ENCODE measurements at places on chromosomes 3 and 15. TPM values are rescaled to one million over a fixed set of nuclear protein-coding genes. Genes with fewer than 3 reads are reported as not detected.

NEDD4 gene
- 22.7 TPM for total RNA-seq

BLM gene
- total RNA-seq, result 49.6 TPM

LIPC gene
- 0.69 TPM for total RNA-seq

LYSMD2 gene
- 13.4 TPM for total RNA-seq

TPRG1 gene
- 5.0 TPM for total RNA-seq

TNFAIP8L3 gene
- total RNA-seq, result not detected

IDH2 gene
- 96.4 TPM for total RNA-seq

NOX5 gene
- not detected for total RNA-seq

DNAH12 gene
- 0.33 TPM for total RNA-seq

SNX22 gene
- total RNA-seq, result not detected

CD200 gene
- total RNA-seq, result 0.17 TPM

AQP9 gene
- total RNA-seq, result 0.90 TPM

CPNE4 gene
- not detected for total RNA-seq

UROC1 gene
- total RNA-seq, result not detected

GOLGA8M gene
- 33.1 TPM for total RNA-seq

CDAN1 gene
- 14.9 TPM for total RNA-seq

VEPH1 gene
- total RNA-seq, result not detected

CAPN3 gene
- total RNA-seq, result 2.0 TPM

ACTRT3 gene
- 2.0 TPM for total RNA-seq

TRH gene
- total RNA-seq, result not detected

NDUFB5 gene
- total RNA-seq, result 69.3 TPM

CCR3 gene
- 4.3 TPM for total RNA-seq

SATB1 gene
- 512 TPM for total RNA-seq

FBXO40 gene
- total RNA-seq, result not detected

Measured in natural killer cell treated with Interleukin-12 subunit alpha and Interleukin-12 subunit beta and Interleukin-15 and Interleukin-18, amount 100 ng/mL, for 72 hours (primary cell).